RWPE1 (cell line): ENCODE measurements at places on chromosomes 11 and 22.
A peak's percentile ranks its signal among the peaks of the same experiment; 100 is the strongest.

DNA sequence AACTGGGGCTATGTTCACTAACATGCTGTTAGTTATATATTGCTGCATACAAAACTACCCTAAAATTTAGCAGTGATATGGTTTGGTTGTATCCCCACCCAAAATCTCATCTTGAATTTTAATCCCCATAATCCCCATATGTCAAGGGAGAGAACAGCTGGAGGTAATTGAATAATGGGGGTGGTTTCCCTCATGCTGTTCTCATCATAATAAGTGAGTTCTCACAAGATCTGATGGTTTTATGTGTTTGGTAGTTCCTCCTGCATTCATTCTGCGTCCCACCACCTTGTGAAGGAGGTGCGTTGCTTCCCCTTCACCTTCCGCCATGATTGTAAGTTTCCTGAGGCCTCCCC is 10.0 kb upstream of the PATL1 start:
- no peak for DNase-seq

GRCh38 chr11:134330611-134331353 is 1.0 kb upstream of the GLB1L2 start:
- DNase-seq: no peak

GRCh38 chr11:59833602-59834001 is 11.7 kb downstream of the CBLIF start:
- DNase-seq: no peak

- no peak for DNase-seq
Measured at GRCh38 chr11:80383655-80384054, 942.8 kb upstream of the TENM4 start.

DNA sequence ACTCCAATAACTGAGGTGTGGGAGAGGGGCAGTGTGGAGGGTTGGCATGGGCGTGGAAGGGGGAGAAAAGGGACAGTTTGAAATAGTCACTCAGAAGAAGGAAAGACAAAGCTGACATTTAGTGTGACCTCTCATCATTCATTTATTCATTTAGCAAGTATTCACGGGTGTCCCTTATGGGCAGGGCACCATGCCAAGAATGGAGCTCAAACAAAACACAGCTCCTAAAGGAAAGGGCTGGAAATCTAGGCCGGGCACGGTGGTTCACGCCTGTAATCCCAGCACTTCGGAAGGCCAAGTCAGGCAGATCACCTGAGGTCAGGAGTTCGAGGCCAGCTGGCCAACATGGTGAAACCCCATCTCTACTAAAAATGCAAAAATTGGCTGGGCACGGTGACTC is 19.4 kb upstream of the DGKZ start:
- no peak for DNase-seq

DNA sequence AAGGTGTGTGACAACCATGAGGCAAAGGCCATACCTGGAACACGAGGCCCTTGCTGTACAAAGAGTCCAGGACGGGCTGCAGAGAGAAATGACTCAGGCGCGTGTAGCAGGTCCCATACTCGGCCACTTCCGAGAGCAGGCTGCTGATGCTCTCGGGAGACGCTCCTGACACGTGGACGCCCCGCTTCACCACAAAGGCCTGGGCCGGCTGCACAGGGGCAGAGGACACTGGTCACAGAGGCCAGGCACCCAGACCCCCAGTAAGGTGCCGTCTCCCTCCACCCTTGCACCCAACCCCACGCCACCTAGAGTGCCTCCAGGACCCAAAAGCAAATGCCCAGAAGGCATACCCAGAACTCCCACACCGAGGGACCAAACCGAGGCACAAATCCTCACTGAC is 15.5 kb downstream of the TUBGCP6 start:
- DNase-seq: no peak

GRCh38 chr11:87324817-87325489 is 287.2 kb downstream of the TMEM135 start:
- no peak for DNase-seq

DNA sequence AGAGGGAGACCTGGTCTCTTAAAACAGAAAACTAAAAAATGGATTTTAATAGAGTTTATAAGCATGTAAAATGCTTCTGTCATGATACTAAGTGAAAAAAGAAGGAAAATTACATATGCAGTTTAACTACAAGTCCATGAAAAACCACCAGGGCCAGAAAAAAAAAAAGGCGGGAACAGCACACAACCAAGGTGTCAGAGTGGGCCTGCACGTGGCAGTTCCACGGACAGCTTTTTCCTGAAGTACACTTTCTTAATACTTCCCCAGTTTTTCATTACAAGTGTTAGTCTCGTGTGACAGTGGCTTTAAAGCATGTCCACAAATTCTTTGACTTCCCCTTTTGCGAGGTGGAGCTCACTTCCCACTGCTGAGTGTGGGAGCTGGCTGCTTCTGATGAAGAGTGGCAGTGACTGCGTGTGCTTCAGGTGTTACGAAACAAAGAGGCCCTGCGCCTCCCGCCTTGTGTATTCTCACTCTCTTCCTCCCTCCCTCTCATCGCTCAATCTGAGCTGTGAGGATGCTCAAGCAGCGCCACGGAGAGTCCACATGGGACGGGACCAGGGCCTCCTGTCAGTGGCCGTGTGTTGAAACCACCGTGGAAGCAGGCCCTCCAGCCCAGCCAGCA is 16.4 kb downstream of the PPM1F start:
- no peak for DNase-seq

GRCh38 chr22:44755956-44756361 is 3.6 kb downstream of the ARHGAP8 start:
- peak; percentile 55 for DNase-seq

DNA sequence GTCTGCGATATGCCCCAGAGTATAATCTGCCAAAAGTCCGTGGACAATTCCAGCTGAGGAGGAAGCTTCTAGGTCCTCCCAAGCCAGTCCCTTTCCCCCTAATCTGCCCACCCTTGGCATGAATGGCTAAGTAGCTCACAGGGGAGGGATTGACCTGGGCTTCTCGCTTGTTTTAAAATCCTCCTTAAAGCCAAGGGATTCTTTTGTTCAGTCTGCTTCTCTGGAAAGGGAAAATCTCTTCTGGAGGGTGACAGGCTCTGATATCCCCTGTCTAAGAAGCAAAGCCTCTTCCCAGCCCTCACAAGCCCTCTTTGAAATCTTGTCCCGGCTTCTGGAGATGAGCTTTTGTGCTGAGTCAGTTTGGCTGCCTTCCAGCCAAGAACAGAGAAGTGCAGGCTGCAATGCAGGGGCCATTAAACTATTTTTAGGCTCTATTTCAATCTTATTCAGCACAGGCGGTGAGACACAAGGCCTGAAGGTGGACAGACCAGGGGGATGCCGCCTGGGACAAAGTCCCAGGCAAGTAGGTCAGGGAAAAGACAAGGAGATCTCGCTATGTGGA is 23.9 kb downstream of the NEFH start:
- DNase-seq: no peak

DNA sequence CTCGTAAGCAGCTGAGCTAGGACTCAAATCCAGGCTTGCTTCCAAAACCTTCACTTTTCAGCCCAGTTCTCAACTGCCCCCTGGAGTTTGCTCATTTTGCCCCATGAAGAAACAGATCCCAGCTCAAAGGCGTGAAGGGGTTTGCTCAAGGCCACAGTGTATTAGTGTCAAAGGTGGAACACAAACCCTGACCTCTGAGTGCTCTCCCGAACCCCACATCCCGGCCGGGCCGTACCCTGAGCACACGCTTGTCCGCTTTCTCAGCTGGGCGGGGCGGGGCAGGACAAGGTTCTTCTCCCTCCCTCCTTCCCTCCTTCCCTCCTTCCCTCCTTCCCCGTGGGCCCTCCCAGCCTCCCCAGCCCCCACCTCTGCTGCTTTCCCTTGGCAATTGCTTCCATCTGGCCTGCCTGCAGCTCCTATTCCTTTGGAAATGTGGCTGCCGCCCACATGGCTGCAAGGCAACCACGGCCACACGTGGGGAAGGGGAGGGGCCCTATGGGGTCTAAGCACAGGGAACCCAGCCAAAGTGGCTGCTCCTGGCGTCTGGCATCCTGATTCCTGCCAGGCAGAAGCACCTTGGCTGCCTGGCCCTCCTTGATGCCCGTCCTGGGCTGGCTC is 4.1 kb downstream of the ST3GAL4 start:
- no peak for DNase-seq

DNA sequence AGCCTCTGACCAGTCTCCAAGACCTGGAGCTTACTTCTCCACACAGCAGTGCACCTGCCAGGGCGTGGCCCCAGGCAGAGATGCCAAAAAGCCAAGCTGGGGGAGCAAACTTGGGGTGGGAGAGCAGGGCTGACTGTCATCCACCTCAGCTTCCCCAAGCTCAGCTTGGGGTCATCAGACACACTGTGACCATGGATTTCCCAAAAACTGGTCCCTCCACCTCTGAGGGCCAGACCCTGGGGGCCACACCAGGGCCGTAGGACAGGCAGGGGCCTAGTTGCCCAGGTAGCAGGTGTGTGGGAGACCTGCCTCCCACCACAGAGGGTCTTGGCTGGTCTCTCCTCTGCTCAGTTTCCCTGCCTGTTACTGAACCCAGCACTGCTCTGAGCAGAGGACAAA is 30.6 kb downstream of the ARVCF start:
- no peak for DNase-seq

GRCh38 chr11:125431009-125431408 is 65.1 kb downstream of the FEZ1 start:
- DNase-seq: no peak

DNA sequence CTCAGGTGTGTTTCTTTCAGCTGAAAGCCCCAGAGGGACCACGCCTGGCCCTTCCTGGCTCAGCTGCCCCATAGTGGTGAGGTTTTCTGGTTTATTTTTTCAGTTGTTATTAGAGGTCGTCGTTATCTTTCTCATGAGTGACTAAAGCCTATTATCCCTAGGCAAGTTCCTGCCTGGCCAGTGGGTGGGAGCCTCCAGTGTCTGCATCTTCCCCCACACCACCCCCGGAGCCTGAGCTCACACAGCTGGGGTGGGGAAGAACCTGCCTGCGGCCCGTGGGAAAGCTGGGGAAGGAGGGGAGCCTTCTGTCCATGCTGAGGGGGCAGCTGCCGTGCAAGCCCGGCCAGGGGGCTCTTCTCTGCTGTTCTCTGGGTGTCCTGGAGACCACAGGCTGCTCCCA is 24.3 kb upstream of the PPFIA1 start:
- no peak for DNase-seq

- no peak for DNase-seq
Measured at GRCh38 chr22:23213581-23214334, 33.4 kb downstream of the BCR start.

- peak; percentile 77 for DNase-seq
Measured at GRCh38 chr11:67504950-67505581, at the start of gene PITPNM1. Gene PITPNM1, minus strand, starts transcription at chr11:67505363. Its CDS starts 1,183 bp downstream, at chr11:67504180.

- DNase-seq: no peak
Measured at GRCh38 chr11:89625171-89625570, 84.9 kb upstream of the TRIM77 start.

DNA sequence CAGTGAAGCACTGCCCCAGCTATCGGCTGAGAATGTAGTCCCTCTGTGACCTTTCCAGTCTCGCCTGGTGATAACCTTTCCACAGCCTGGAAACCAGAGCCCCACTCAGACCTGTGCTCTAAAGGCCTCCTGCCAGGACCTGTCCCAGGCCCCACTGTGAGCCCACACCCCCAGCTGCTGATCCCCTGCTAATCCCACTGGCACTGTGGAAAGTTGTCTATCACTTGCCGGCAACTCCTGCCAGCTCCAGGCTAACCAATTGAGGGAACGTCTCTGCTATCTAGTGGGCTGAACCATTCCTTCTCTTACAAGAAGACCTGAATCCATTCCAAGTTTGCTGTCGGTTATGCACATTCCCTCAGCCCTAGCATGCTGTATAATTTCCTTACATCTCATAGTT is 328.2 kb downstream of the FAM181B start:
- DNase-seq: no peak

DNA sequence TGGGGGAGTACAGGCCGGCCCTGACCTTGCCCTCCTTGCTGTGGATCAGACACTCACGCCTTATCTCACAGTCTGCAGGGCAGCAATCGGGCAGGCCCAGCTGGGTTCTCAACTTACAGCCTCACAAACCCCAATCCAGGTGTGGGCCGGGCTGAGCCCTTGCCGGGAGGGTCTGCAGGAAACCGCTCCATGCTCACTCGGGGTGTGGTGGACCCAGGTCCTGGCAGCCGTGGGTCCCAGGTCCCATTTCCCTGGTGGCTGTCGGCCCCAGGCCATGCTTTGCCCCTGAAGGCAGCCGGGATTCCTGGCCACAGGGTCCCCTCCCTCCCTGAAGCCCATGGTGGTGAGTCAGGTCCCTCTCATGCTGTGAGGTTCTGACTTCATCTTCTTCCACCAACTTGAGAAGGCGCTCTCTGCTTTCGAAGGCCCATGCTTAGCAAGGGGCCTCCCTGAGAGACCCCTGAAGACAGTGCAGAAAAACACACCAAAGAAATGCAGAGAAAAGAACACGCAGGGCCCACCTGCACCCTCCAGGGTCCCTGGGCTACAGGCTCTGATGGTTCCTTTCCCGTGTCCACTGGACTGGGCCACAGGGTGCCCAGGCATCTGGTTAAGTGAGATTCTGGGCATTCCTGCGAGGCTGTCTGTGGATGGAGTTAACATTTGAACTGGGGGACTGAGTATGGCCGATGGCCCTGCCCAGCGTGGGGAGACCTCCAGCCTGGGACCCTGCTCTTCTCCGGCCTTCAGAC is 588.2 kb downstream of the BRD1 start:
- no peak for DNase-seq

GRCh38 chr11:35182317-35182939 is 43.5 kb downstream of the CD44 start:
- DNase-seq: no peak

GRCh38 chr22:28874811-28875320 is 8.5 kb upstream of the ZNRF3 start:
- DNase-seq: no peak

DNA sequence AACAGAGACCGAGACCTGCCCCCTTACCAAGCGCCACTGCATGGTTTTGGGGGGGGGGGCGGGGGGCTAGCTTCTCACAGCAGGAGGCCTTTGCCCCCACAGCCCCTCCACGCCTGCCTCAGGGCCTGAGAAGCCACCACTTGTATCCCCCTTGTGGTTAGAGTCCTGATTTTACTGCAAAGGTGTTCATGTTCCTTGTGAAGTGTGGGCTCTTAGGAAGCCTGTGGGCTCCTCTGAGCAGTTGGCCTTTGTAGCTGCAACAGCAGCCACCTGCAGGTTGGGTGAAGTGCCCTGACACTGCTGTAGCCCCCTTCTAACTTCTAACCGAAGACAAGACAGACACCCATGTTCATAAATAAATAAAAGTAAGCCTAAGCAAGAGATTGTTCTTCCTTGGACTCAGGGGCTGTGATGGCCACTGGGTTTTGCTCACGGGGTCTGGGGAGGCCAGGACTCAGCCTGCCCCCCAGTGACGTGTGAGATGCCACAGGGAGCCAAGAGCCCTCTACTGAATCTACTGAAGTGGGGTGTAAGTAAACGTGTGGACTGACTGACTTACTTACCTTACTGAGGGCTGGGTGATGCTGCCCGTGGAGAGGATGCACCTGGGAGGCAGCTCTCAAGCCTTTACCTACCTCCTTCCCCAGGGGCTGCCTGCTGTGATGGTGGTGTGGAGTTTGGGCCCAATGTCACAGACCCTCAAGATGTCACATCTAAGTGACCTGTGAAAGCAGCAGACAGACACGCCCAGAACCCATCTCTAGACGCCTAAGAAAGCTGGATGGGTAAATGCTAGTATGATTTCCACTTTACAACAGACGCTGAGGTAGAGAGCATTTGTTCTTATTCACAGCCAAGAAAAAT is 25.8 kb downstream of the USP35 start:
- no peak for DNase-seq

- DNase-seq: no peak
Measured at GRCh38 chr11:112748713-112749543, 212.3 kb upstream of the NCAM1 start.

- no peak for DNase-seq
Measured at GRCh38 chr11:17931595-17931994, 81.3 kb downstream of the SERGEF start.

GRCh38 chr11:127018683-127019279 is 18.2 kb upstream of the KIRREL3 start:
- DNase-seq: no peak

- no peak for DNase-seq
Measured at GRCh38 chr11:20050048-20050447, 110.2 kb downstream of the DBX1 start.
